ENCODE measurements at places on chromosomes 2 and 18.
A peak's percentile ranks its signal among the peaks of the same experiment; 100 is the strongest.

GRCh38 chr2:189199797-189200196 lies 20.2 kb upstream of the COL5A2 start:
- no peak for DNase-seq

GRCh38 chr2:83006961-83007360 lies 1452.1 kb downstream of the SUCLG1 start:
- DNase-seq, result no peak

DNA sequence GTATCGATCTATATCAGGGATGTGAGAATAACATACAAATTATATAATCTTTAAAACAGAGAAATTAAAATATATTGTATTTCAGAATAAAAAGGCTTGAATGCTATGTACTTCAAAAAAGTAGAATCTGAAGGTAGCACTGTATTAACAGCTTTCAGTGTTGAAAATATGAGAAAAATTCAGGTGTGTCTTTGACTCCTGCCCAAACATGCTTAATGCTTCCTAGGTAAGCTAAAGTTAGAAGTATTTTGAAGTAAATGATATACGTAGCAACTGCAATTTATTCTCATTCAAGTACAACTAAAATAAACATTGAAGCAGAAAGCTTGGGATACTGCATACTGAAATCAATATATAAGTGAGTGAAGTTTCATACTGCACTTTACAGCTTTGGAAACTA lies 1082.0 kb upstream of the ACVR2A start:
- DNase-seq, result no peak

GRCh38 chr2:60500861-60501260 lies 52.6 kb downstream of the BCL11A start:
- DNase-seq, result no peak

DNA sequence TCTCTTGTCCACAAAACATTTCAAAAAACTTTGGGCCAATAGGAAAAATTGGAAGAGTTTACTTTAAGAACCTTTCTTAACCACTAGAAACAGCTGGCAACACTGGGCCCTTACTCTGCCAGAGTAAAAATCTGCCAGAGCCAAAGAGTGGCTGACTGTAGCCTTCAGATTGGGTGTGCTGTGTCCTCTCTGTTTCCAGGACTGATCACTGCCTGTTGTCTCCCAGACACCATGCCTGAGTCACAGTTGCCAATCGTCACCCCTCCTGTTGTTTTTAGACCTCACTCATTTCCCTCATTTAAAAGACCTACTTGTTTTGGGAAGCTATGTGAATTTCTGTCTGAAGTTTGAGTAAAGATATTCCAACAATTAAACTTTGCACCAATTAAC lies 159.1 kb downstream of the PPP1R1C start:
- DNase-seq, result no peak

DNA sequence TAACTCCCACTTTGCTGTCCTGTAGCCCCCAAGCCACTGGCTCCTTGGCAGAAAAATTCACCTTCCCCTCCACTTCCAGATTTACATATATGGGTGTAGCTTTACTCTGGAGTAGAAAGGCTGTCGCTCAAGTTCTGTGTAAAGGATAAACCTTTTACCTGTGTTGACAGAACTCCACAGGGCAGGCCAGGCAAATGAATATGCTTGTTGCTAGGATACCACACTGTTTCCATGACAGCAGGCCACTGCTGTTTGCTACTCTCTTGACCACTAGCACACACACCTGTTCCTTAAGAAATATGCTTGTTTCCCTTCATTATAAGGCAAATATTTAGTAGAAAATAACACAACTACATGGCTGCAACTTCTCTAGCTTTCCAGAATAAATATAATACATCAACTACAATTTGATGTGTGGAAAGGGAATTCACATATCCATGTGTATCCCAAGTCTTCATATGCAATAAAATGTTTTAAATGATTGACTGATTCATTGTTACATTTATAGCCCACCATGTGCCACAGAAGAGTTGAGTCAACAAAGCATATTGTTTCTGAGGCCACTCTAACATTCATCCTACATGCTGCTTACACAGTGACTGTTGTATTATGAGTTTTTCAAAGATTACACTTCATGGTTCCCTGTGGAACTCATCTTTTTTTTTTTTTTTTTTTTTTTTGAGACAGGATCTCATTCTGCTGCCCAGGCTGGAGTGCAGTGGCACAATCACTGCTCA lies 56.2 kb upstream of the ROCK1 start:
- DNase-seq, result peak; percentile 11

GRCh38 chr2:54958717-54959371 lies 91.4 kb downstream of the RTN4 start:
- no peak for DNase-seq

- peak; percentile 34 for DNase-seq
Measured at GRCh38 chr2:119367472-119368099, 809 bp downstream of the DBI start.

DNA sequence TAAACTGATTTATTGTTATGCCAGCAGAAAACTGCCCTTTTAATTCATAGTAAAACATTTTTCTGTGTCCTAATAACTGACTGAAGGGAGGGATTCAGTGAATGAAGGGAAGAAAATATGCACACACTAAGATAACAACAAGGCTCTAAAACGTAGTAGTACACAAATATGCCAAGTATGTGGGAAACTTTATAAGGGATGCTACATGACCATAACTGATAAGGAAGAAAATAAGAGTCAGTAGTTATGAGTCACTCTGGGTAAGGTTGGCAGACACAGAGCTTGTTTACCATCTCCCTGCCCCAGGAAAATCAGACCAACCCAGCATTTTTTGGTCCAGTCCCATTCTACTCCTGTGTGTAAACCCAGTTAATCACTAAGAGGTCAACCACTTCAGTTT lies 124.2 kb downstream of the RPRM start:
- DNase-seq, result no peak

- no peak for DNase-seq
Measured at GRCh38 chr2:383888-384287, 96.0 kb upstream of the ALKAL2 start.

GRCh38 chr18:70028084-70028483 lies 80.4 kb upstream of the CD226 start:
- no peak for DNase-seq

GRCh38 chr2:23567161-23567756 lies 182.3 kb downstream of the KLHL29 start:
- no peak for DNase-seq

- no peak for DNase-seq
Measured at GRCh38 chr18:46209161-46209560, 105.0 kb downstream of the HAUS1 start.

GRCh38 chr2:218478544-218478943 lies 59.6 kb downstream of the VIL1 start:
- no peak for DNase-seq

DNA sequence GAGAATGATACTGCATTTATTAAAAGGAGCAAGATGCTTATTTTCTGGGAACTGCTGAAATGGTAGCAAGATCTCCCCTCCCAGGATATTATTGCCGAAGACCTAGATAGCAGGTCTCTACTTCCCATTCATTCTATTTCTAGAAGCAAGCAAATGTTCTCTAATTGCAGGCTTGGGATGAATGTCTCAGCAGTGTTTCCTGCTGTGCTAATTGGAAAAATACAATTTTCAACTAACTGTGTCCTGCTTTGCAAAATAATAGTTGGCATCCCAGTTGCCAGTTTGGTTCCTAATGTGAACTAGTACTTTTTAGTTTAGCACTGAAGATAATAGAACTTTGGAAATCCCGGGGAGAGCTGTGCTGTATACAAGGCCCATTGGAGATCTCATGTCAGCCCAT lies 26.1 kb downstream of the SLC20A1 start:
- DNase-seq, result no peak

- no peak for DNase-seq
Measured at GRCh38 chr2:121961761-121962160, 206.3 kb downstream of the TSN start.

DNA sequence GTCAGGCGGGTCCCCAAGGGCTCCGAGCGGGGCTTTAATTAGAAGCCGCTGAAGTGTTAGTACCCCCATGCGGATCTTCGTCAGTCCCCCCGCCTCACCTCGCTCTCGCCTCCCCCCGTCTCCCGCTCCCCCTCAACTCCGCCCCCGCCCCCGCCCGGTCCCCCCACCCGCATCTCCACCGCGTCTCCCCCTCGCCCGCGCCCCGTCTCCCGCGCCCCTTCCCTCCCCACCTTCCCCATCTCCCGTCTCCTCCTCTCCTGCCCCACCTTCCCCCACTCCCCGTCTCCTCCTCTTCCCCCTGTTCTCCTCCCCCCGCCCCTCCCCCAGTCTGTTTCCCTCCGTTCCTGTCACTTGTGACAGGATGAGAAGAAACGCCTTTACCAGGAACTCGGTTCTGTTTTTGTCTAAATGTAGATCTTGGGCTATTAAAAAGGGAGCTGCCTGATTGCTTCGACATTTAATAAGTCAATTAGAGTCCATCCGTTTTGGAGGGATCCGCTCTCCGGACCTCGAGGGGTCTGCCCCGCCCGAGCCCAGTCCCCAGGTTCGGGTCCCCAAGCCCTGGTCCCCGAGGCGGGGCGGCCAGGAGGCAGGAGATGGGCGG lies 969 bp upstream of the ALKAL2 start:
- DNase-seq, result no peak

DNA sequence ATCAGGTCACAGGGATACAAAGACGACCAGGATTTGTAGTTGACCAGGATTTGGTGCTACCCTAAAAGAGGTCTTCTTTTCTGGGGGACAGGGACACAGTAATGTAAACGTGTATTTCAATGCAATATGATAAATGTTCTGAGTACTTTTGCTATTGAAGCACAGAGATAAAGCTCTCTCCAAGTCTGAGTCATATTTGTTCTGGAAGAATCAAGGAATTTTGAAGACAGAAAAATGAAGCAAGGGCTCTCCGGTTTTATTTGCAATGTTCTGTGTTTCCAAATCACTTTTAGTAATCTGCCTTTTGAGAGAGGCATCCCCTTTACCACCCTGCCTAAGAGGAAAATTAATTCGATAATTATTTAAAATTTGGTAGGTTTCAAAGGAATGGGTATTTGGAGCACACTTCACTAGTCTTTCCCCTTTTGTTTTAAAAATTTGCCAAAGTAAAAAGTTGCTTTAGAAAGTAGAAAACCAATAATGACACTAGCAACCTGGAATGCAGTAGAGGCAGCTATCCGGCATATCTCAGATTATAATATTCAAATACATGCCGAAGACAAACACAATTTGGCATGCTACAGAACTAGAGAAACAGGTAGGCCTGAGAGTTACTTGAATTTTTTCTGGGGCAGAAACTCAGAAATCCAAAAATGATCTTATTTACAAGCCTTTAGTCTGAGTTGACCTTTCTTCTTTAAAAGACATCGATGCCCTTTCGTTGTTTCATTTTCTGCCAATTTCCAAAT lies 82.7 kb downstream of the MREG start:
- DNase-seq, result no peak

DNA sequence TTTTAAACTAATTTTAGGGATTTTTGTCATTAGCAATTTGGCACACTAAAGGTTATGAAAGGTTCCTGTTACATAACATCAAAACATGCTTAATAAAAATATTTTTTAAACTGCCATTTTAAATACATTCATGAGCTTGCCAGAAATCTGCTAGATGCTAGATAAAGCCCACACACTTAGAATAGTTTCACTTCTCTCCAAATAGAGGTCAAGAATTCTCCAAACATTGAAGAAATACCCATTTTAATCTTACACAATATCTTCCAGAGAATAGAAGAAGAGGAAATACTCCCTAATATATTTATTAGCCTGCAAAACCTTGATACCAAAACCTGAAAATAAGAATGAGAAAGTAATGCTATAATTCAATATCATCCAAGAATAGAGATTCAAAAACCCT lies 247.5 kb downstream of the PTH2R start:
- no peak for DNase-seq

- DNase-seq, result no peak
Measured at GRCh38 chr2:174577967-174578589, 19.5 kb downstream of the WIPF1 start.

GRCh38 chr18:49813069-49813318 lies 339 bp downstream of the ACAA2 start:
- no peak for DNase-seq

- no peak for DNase-seq
Measured at GRCh38 chr2:21038403-21039073, 5.3 kb downstream of the APOB start.

- DNase-seq, result no peak
Measured at GRCh38 chr2:118490330-118490729, 357.1 kb downstream of the EN1 start.

DNA sequence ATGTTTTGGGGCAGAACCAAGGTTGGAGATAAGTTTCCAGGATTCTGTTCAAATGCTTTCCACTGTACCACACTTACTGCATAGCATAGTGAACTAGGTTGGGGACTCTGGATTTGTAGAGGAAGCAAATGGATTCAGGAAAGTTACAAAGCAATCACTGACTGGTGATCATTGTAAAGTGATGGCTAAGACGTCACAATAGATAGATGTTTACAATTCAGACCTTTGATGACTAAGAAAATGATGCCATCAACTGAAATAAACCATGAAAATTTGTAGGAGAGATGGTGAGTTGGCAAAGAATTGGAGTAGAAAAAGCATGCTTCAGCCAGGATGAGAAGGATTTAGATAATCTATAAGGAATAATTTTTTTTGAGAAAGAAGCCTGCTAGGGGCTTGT lies 178.0 kb downstream of the UBE2E3 start:
- no peak for DNase-seq

All from NCI-H1436 (cell line).